GM12864 (cell line): ENCODE measurements at places on chromosomes 1 and 21.

- DNase-seq, result peak; percentile 54
Measured at GRCh38 chr1:24694380-24694843, 50.8 kb upstream of the CLIC4 start.

GRCh38 chr21:25896501-25897056, 161.8 kb downstream of the GABPA start:
- DNase-seq, result no peak

DNA sequence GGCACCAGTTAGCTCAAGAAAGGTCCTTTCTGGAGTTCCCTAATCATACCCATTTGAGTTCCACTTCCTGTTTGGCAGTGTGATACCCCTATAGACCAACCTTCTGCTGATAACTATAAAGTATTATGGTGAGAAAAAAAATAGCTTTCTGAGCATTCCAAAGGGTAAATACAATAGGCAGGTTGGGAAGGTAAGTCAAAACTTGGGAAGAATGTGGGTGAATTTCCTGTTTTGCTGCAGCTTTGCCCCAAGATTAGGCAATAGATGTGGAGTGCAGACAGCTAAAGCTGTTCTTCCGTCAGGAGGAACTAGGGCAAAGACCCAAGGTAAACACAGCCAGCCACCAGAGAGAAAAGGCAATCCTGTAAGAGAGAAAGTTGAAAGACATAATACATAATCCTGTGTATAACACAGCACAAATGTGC, 49.9 kb upstream of the GUCA2A start:
- no peak for DNase-seq

DNA sequence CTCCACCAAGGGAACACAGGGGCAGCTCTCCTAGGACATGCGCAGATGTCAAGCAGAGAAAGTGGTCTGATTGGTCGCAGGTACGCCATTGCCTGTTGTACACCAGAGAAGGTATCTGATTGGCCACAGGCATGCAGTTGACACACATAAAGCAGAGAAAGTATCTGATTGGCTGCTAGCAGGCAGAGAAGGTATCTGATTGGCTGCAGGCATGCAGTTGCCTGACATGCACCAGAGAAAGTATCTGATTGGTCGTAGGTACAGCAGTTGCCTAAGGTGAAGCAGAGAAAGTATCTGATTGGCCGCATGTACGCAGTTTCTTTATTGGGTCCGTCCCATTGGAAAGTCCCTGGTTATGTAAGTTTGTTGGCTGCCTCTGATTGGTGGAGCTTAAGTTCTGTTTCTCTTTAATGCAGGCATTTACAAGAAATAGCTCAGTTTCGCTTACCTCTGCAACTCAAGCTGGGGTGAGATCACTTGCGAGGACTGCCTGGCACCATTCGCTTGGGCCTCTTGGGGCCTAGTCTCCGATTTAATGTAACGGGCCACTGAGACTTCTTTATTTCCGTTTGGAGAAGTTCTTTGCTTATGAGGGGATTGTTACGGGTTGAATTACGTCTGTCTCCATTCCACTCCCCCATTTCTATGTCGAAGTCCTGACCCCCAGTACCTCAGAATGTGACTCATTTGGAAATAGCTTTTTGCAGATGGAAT, 74.2 kb downstream of the SIK1 start:
- peak; percentile 100 for DNase-seq
